Activated CD4-positive, alpha-beta memory T cell treated with anti-CD3 and anti-CD28 coated beads, Interleukin-2, amount 10 ng/mL, durations not matched to agents 7 days and 5 days (primary cell): ENCODE measurements at places on chromosomes 3 and 15.
A peak's percentile ranks its signal among the peaks of the same experiment; 100 is the strongest.

DNA sequence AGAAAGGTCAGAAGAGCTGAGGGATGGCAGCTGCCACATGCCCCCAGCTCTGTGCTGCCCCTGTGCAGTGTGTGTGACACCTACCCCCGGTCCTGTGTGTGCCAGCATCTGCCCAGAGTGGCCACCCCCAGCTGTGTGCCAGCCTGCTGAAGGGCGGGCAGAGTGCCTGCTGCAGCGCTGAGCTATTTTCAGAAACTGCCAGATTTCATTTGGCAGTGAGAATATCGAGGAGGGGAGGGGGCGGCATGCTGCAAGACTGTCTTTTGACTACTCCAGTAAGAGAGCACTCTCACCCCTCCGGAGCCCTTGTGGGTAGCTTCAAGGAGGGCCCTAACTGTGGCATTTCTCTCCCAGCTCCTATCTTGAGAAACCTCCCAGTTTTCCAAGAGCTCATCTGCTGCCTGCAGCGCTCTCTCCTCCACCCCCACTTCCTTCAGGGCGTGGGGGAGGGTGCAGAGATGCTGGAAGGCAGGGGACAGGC is 25.2 kb upstream of the DOCK3 start:
- DNase-seq = no peak
- H3K27me3 ChIP-seq = no peaks in the 10 kb centered on the region
- H3K36me3 ChIP-seq = peaks cover 37% of the 10 kb centered on the region
- no peak overlapping the region for H3K27ac ChIP-seq

DNA sequence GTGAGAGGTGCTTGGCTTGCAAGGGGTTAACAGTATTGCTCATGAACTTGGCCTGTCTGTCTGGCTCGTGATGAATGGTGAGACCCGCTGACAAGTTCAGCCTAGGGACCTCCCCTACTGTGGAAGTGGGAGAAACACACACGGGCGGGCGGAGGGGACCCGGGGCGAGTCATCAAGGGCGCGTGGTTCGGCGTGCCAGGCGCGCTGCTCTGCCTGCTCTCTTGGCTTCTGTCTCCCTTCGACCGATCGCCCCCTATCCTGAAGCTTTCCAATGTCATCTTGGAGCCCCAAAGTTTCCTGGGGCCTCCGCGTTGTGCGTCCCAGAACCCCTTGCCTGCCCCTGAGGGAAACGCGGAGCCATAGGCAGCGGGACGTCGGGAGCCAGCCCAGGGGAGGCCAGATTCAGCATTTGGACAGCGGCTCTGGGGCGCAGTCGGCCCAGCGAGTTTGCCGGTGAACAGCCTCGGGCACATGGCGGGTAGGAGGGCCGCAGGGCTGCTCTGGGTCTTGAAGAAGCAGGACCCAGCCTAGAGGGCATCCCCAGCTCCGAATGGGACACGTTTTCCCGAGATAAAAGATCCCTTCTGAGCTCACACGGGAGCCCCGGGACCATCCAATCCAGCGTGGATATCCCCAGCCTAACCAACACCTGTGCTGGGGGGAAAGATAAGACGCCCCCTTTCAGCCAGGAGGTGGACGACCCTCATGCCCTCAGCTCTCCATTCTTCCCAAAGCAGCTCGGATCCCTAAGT is 27.0 kb upstream of the POLG start:
- peak overlapping the region; percentile 24 for H3K4me3 ChIP-seq
- H3K36me3 ChIP-seq = no peaks in the 10 kb centered on the region
- H3K27ac ChIP-seq = no peak overlapping the region
- peaks cover 89% of the 10 kb centered on the region for H3K27me3 ChIP-seq
- peaks cover 16% of the 10 kb centered on the region for H3K4me1 ChIP-seq

- no peak for DNase-seq
- H3K36me3 ChIP-seq = no peaks in the 10 kb centered on the region
- H3K27ac ChIP-seq = no peak overlapping the region
- H3K4me3 ChIP-seq = no peak overlapping the region
Measured at GRCh38 chr3:131221731-131222130, 159.8 kb upstream of the NUDT16 start.

- no peak for DNase-seq
- H3K4me1 ChIP-seq = no peaks in the 10 kb centered on the region
- H3K4me3 ChIP-seq = no peak overlapping the region
- H3K36me3 ChIP-seq = peaks cover 3% of the 10 kb centered on the region
Measured at GRCh38 chr3:111151438-111151837, 79.8 kb downstream of the NECTIN3 start.

DNA sequence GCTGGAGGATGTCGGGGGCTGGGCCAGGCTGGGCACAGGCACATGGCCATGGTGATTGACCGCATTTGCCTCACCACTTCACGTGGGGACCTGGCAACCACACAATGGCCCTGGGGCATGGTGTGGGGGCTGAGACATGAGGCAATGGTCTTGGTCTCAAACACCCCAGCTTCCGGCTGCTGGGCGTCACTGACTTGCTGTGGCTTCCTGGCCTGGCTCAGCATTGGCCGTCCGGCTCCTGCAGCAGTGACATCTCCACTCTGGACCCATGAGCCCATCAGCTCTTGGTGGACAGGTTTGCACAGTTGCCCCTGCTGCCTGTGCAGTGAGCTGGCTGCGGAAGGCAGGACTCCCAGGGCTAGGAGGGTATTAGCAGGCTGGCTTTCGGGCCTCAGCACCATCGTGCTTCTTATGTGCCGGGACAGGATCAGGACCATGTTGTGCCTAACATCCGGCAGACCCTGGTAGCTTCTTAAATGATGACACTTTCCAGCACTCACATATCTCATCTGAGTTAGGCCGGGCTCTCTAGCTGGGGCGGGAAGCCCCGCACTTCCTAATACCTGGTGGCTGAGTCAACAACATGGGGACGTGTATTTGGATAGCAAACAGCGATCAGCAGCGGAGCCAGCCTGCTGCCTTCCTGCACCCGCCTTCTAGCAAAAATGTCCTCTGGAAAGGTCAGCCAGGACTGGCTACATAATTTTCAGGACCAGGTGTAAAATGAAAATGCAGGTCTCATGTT is 34.1 kb downstream of the ZNF710 start:
- H3K36me3 ChIP-seq = peaks cover 8% of the 10 kb centered on the region
- peak overlapping the region; percentile 84 for H3K27ac ChIP-seq
- peak; percentile 65 for DNase-seq
- peaks cover 82% of the 10 kb centered on the region for H3K4me1 ChIP-seq
- H3K27me3 ChIP-seq = no peaks in the 10 kb centered on the region

DNA sequence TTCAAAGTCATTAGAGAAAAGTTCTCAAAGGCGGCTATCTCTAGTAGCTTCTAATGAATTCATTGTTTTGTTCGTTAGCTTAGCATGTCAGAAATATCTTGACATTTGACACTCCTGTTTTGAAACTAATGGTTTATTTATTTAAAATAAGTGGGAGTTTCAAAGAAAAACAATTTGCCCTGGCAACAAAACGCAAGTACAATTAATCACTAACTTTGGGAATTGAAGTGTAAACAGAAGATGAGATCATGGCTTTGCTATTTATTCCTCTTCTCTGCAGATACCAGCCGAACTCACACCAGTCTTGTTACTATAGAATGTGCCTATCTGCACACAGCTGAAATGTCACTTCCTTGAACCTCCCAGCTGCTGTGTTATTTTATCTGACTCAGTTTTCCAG is 27.5 kb downstream of the MASP1 start:
- no peak overlapping the region for H3K27ac ChIP-seq
- no peaks in the 10 kb centered on the region for H3K4me1 ChIP-seq
- H3K4me3 ChIP-seq = no peak overlapping the region

- no peak overlapping the region for H3K4me3 ChIP-seq
- H3K27me3 ChIP-seq = no peaks in the 10 kb centered on the region
- H3K36me3 ChIP-seq = peaks cover 59% of the 10 kb centered on the region
- peaks cover 67% of the 10 kb centered on the region for H3K4me1 ChIP-seq
- H3K27ac ChIP-seq = no peak overlapping the region
Measured at GRCh38 chr3:36904641-36905040, 40.2 kb downstream of the TRANK1 start.

GRCh38 chr3:147311716-147312115 is 94.6 kb downstream of the ZIC4 start:
- H3K27me3 ChIP-seq = no peaks in the 10 kb centered on the region
- no peaks in the 10 kb centered on the region for H3K36me3 ChIP-seq
- DNase-seq = no peak
- H3K27ac ChIP-seq = no peak overlapping the region
- H3K4me3 ChIP-seq = no peak overlapping the region

DNA sequence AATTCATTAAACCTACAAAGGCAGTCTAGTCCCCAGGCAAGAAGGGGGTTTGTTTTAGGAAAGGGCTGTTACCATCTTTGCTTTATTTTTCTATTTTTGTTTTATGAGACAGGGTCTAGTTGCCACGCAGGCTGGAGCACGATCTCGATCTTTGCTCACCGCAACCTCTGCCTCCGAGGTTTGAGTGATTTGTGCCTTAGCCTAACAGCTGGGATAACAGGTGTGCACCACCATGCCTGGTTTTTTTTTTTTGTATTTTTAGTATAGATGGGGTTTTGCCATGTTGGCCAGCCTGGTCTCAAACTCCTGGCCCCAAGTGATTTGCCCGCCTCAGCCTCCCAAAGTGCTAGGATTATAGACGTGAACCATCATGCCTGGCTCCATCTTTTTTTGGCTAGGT is 4.9 kb downstream of the HIGD1A start:
- no peaks in the 10 kb centered on the region for H3K27me3 ChIP-seq
- no peak for DNase-seq
- no peak overlapping the region for H3K4me3 ChIP-seq
- peaks cover 31% of the 10 kb centered on the region for H3K36me3 ChIP-seq
